ENCODE measurements at places on chromosomes 7 and 10.

DNA sequence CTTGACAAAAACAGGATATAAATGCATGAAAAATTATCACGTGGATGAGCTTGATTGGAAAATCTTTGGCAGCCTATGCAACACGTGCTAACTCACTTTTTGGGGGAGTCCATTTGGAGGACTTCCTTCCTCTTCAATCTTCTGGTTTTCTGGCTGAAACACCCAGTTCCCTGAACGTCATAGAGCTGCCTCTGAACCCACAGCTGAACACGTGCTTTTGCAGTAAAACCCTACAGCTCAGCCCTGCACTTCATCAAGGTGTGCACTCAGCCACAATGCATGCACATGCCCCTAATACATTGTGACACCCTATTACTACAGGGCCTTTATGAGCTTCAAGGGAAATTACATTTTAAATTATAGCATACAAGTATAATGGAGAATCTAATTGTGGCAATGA lies 808.7 kb upstream of the AUTS2 start:
- DNase-seq: peak; percentile 48

DNA sequence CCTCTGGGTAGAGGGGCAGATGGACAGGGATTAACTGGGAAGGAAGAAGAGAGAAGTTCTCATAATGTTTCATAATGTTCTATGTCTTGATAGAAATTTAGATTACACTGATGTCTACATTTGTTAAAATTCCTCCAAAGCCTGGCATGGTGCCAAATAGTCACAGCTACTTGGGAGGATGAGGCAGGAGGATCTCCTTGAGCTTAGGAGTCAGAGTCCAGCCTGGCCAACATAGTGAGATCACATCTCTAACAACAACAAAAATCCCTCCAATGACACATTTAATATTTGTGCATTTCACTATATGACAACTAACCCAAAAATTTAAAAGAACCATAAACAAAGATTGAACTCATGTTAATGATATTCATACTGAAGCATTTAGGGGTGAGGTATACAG lies 33.0 kb upstream of the PPP1R3C start:
- DNase-seq: no peak

DNA sequence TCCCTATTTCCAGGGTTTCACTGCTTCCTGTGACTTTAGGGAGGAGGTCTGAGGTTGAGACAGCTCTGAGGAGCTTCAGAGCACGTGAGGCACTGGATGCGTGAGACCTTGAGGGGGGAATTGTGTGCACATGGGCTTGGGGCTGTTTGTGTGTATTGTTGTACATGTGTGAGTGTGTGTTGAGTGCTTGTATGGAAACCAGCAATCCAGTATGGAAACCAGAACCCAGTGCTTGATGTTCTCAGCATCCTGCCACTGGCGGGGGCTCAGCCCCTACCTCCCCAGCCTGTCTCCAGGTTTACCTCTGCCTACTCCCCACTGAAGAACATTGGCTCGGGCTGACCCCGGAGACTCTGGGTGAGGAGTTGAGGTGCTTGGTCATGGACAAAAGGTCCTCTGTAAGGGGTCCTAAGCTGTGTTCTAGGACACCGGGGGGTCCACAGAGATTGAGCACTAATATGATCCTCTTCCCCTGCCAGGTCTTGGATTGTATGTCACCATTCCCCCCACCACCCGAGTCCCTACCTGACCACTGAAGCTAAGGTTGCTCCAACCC lies 20.8 kb downstream of the SFTPD start:
- DNase-seq: no peak

DNA sequence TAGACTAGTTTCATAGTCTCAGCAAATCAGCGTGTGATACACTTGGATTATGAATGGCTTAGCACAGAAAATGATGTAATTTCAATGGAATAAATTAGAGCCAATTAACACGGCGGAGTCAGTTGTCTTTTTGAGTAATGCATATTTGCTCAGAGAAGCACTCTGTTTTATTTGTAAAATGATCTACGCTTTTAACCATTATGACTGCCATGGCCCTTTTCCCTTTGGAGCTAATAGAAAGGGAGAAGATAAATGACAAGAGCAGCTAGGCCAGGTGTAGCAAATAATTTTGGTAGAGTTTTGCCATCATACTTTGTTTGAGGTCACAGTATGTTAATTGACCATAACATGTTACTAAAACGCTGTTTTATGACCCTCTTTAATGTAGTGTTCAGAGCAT lies 86.8 kb downstream of the GPR158 start:
- DNase-seq: peak; percentile 88

DNA sequence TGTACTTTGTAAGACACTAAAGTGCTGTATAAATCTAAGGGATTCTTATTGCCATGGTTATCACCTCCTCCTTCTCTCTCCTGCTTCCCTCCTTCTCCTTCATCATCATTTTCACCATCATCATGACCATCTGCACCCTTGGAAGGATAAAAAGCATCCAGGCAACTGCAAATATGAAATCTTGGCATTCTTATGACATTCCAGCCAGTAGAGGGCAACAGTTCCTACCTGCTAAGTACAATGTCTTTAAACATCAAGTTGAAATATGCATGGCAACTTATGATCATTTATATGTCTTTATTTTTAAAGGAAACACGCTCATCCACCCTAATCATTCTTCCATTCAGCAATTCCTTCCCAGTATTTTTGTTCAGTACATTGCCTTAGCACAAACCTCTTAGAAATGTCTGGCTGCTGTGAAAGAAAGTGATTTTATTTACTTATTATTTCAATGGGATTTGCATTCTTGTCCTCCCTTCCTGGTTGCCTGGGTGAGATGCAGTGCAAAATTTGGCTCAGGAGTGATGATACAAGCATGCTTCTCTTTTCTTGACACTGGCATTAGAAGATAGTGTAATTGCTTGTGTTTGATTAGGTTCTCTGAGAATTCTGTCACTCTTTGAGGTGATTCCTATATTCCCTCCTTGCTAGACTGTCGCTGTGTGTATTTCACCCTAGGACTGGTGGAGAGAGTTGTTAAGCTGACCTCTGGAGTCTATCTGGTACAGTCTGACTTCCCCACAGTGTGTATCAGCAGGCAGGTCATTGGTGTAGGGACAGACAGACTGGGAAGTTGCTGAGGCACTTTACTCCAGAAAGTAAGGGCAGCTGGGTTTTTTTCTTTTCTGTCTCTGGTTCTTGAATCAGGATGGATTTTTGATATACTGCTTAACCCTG lies 188.5 kb upstream of the BMPER start:
- peak; percentile 3 for DNase-seq
